ENCODE measurements at places on chromosomes 1 and 21.

GRCh38 chr1:86787621-86788020, 83.2 kb downstream of the SH3GLB1 start:
- no peak for DNase-seq

- DNase-seq, result no peak
These were observed 57.3 kb downstream of the DRAM2 start for GRCh38 chr1:111082421-111083203.

DNA sequence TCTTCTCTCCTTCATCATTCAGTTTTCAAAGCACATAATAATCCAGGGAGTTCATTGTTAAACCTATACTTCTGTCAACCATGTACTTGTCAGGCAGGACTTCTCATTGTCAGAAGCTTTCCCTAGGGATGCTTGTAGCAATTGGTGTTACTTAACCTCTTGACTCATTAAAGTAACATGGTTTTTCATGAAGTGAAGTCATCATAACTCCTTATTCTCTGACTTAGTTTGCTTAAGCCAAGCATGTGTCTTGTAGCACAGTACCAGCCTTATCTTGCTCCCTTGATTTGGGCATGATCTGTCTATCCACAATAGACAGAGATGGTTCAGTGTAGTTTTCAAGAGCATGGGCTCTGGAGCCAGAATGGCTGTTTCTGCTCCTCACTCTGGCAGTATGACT, 45.3 kb downstream of the LRIG2 start:
- no peak for DNase-seq

DNA sequence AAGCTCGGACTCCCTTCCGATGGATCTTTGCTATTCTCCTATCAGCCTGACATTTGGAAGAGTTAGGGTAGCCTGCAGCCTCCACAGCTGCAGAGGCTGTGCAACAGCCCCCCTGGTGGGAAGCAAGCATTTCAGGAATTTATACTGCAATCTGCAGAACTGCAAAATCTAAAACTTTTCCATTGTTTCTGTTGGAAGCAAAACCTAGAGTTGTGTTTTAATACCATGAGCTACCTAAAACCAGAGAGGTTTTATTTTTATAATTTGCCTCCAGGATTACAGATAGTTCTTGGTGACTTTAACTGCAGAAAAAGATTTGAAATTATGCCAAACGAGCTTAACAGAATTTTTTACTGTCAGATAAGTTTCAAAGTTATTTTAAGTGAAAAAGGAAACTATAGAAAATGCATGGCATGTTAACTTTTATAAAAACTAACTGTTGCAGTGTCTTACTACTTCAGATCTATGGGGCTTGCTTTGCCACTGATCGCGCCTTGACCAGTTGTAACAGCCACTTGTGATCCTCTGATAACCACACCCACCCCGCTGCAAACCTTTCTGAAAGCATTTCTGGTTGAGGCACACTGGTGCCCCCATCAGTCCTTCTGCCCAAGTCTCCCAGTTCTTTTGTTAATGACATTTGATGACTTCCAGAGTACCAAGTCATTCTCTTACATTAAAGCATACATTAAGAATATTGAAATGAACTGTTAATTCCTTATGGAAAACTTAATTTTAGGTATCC, 64.8 kb downstream of the PRDM2 start:
- DNase-seq, result no peak

DNA sequence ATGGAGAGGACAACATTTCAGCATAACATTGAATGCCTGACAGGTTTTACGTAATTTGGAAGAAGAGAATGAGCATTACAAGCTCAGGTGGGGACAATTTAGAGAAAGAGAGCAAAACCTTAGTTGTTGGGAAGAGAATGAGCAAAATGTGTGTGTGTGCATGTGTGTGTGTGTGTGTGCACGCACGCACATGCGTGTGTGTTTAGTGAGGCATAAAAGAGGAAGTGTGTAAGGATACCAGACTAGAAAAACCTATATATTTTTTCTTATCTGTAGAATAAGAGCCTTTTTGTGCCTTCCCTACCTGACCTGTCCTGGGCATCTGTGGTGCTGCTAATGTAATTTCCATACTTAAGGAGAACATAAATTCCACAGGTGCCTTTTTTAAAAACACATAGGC, 99.0 kb upstream of the PLXNA2 start:
- DNase-seq, result no peak

DNA sequence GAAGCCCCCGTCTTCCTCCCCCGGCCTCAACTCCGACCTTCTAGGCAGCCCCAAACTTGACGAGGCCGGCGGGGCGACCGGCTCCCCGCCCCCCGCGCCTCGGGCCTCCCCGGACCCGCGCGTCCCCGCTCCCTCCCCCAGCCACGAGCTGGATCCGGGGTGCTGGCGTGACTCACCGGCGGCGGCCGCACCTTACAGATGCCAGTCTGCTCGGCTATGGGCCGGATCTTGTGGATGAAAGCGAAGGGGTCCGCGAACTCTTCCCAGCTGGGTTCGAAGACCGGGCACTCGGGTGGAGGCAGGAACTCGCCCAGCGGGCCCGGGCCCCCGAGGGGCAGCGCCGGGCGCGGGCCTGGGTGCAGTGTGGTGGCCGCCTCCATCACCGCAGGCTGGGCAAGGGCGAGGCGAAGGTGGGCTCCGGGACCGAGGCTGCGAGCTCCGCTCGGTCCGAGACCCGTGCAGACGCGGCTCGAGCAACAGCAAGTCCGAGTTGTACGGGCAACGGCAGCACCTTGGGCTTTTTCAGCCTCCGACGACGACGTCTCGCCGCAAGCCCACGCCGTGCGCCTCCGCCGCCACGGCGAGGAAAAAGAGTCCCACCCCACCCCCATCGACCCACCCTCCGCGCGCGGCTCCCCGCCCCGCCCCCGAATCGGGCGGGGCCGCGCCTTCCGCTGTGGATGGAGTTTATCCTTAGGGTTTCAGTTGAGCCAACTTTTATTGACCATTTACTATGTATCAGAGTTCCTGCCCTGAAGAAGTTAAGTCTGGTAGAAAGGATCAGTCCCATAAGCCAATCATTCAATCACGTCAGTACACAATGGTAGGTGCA, at the start of gene KDM5B:
KDM5B (minus strand) TSS at position 496 of the 832 bp plus-strand sequence; CDS start at position 380, 116 bp downstream.
- DNase-seq, result no peak

GRCh38 chr1:17986156-17986555, 121.4 kb upstream of the IGSF21 start:
- DNase-seq, result no peak

DNA sequence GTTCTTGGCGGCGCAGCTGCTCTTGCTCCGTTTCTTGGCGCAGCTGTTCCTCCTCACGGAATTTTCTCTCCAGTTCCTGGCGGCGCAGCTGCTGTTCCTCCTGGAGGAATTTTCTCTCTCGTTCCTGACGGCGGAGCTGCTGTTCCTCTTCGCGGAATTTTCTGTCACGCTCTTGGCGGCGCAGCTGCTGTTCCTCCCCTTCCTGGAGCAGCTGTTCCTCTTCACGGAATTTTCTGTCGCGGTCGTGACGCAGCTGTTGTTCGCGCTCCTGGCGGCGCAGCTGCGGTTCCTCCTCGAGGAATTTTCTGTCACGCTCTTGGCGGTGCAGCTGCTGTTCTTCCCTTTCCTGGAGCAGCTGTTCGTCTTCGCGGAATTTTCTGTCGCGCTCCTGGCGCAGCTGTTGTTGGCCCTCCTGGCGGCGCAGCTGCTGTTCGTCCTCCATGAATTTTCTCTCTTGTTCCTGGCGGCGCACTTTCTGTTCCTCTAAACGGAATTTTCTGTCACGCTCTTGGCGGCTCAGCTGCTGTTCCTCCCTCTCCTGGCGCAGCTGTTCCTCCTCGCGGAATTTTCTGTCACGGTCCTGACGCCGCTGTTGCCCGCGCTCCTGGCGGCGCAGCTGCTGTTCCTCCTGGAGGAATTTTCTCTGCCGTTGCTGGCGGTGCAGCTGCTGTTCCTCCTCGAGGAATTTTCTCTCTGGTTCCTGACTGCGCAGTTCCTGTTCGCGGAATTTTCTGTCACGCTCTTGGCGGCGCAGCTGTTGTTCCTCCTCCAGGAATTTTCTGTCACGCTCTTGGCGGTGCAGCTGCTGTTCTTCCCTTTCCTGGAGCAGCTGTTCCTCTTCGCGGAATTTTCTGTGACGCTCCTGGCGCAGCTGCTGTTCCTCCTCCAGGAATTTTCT, 7.0 kb downstream of the TCHH start:
- DNase-seq, result no peak

- DNase-seq, result no peak
These were observed 168.9 kb downstream of the RHOU start for GRCh38 chr1:228904222-228904621.

DNA sequence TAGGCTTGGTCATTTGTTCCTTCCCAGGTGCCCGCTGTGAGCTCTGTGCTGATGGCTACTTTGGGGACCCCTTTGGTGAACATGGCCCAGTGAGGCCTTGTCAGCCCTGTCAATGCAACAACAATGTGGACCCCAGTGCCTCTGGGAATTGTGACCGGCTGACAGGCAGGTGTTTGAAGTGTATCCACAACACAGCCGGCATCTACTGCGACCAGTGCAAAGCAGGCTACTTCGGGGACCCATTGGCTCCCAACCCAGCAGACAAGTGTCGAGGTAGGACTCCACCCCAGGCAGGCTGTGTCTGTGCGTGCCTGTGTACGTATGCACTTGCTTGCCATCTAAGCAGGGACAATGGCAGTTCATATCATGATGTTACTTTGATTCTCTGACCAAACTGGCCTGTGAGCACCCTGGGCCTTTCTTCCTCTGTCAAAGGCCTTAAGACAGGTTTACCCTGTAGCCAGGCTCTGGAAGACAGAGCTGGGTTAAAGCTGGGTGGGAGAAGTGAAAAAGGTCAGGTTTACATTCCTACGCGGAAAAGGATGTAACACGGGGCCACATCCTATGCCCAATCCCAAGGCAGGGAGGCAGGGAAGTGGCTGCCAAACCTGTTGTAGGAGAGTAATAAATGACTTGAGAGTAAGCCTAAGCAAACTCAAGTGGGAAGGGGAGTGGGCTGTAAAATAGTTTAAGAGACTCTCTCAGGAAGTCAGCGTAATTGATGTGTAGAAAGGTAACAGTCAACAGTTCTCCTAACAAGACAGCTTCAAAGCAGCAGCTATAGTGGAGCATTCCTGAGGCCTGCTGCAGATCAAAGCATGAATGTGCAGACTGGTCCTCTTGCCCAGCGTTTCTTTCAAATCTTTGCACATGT, 42.5 kb downstream of the LAMC2 start:
- no peak for DNase-seq

DNA sequence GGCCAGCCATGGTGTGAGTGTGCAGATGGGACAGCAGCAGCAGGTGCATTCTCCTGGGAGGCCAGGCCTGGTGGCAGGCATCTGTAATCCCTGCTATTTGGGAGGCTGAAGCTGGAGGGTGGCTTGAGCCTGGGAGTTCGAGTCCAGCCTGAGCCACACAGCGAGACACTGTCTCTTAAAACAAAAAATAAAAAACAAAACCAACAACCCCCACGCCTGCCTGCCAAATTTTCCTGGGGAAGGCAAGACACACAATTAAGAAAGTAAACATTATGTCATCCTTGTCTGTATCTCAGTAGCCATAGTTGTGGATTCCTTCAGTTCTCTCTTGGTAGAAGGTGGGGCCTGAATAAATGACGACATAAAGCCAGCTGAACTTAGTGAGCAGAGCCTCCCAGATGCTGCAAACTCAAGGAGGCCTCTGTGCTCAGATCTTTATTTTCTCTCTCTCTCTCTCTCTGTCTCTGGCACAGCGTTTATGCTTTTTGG, 57.6 kb upstream of the CD34 start:
- DNase-seq, result no peak

DNA sequence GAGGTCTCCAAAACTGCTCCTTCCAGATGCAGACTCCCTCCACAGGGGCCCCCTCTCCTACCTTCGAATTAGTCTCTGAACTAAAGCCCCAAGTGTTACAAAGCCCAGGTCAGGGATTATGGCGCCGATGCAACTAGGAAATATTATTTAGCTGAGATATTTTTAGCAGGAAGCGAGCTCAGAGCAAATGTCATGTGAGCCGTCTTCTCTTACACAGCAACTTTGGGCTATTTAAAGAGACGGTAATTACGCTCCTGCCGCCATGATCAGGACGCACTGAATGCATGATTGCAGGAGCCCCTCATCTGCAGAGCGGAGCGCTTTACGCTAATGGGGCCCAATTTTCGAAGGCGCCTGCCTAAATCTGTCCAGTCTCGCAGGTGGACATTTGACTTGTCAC, 55.3 kb upstream of the TARDBP start:
- no peak for DNase-seq

DNA sequence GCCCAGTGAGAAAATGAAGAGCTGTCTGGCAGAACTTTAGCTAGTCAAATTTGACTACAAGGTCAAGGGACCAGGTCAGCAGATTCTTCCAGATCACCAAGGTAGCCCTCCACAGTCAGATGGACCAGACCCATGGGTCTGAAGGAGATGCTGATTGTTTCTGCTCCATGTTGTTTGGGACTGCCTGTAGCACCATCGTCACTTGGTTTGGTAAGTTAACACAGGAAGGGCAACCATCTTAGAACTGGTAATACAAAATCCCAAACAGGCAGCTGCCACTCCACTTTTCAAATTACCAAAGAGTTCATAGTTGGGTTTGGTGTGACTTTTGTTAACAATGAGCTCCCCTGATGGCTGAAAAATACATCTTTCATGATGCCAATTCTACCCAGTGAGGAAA, 9.0 kb downstream of the ITPKB start:
- no peak for DNase-seq

- no peak for DNase-seq
These were observed 93.8 kb upstream of the AKT3 start for GRCh38 chr1:243943671-243944428.

All from cortex of kidney (tissue), 1 donor.